Lower lobe of right lung (tissue), 2 donors: ENCODE measurements at places on chromosomes 5 and 9.
A peak's percentile ranks its signal among the peaks of the same experiment; 100 is the strongest.

GRCh38 chr5:170360709-170361108, 28.5 kb downstream of the KCNMB1 start:
- H3K4me1 ChIP-seq = peaks cover 72% of the 10 kb centered on the region
- H3K36me3 ChIP-seq = no peaks in the 10 kb centered on the region
- H3K4me3 ChIP-seq = no peak overlapping the region
- no peaks in the 10 kb centered on the region for H3K27me3 ChIP-seq

DNA sequence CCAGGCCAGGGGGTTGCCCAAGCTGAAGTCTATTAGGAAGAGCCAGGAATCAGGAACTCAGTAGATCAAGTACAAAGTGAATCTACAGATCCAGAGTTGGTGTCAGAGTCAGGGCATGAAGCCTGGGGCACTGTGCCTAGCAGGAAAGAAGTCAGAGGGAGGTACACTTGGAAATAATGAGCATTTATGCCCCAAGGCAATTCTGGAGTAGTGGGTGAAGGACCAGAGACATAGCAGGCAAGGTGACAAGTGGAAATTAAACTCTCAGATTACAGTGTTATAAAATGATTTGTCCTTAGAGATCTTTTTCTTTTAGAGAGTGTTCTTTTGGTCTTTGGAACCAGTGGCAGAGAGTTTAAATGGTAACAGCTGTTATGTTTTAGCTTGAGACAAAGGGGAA, 138.0 kb downstream of the ADAMTSL1 start:
- DNase-seq = no peak
- no peaks in the 10 kb centered on the region for H3K4me1 ChIP-seq
- no peaks in the 10 kb centered on the region for H3K27me3 ChIP-seq
- H3K27ac ChIP-seq = no peak overlapping the region

DNA sequence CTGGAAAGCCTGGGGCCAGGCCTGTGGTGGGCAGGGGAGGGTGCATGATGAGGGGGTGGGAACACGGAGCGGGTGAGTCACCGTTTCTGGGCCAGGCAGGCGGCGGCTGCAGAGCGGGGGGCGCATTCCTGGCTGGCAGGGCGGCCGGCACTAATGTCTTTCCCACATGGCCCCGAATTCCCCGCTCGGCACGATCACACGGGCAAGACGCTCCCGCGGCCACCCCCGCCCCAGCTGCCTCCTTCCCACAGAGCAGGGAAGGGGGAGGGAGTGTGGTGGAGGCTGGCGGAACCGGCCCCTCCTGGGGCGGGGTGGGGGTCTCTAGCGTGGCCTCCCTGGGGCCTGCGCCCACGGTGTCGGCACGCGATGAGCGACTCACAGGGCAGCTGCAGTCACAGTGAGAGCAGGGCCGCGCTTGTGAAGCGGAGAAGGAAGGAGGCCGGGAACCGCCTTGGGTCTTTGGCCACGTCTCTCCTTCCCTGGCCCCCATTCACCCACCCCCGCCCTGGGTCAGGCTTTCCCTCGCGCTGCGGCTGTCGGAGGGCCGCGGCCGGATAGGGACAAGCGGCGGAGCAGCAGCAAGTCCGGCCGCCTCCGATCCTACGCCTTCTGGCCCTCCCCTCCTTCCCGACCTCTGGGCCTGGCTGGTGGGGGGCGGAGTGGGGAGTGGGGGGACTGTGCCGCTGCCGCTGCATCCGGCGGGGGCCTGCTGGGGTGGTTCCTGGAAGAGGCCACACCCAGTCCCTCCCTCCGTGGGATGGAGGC, 48.9 kb downstream of the CXXC5 start:
- H3K4me3 ChIP-seq = peak overlapping the region; percentile 56
- H3K27me3 ChIP-seq = no peaks in the 10 kb centered on the region
- H3K27ac ChIP-seq = peak overlapping the region; percentile 85
- peak; percentile 77 for DNase-seq

DNA sequence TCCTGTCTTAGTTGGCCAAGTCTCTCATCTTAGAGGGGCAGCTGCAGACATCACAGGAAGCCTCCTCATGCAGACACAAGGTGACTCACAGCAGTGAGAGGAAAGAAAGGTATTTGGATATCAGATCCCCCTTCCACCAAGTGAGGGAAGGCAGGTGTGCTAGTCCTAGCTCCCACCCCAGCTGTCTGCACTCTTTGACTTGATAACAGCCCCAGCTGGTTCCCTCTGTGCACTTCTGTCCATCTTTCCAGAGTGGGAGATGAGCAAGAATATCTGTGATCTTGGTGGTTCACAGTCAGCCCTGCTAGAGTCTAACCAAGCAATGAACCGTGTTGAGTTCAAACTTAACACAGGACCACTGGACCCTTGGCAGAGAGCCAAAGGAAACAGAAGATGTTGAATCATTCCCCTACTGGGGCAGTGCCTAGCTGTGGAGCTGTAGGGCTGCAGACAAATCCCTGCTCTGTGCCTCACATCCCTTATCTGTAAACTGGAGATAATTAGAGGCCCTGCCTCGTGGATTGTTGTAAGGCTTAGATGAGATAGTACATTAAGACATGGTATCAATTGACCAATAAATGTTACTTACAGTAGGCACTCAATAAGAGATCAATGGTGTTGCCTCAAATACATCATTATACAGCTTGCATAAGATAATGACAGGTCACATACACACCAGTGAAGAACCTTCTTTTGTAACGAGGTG, 39.1 kb downstream of the SH3RF2 start:
- no peaks in the 10 kb centered on the region for H3K4me1 ChIP-seq
- H3K27me3 ChIP-seq = no peaks in the 10 kb centered on the region
- no peaks in the 10 kb centered on the region for H3K36me3 ChIP-seq

GRCh38 chr9:69016191-69017096, 2.5 kb upstream of the PRKACG start:
- no peaks in the 10 kb centered on the region for H3K27me3 ChIP-seq
- H3K4me1 ChIP-seq = no peaks in the 10 kb centered on the region
- no peak for DNase-seq
- H3K4me3 ChIP-seq = no peak overlapping the region
- H3K36me3 ChIP-seq = no peaks in the 10 kb centered on the region

DNA sequence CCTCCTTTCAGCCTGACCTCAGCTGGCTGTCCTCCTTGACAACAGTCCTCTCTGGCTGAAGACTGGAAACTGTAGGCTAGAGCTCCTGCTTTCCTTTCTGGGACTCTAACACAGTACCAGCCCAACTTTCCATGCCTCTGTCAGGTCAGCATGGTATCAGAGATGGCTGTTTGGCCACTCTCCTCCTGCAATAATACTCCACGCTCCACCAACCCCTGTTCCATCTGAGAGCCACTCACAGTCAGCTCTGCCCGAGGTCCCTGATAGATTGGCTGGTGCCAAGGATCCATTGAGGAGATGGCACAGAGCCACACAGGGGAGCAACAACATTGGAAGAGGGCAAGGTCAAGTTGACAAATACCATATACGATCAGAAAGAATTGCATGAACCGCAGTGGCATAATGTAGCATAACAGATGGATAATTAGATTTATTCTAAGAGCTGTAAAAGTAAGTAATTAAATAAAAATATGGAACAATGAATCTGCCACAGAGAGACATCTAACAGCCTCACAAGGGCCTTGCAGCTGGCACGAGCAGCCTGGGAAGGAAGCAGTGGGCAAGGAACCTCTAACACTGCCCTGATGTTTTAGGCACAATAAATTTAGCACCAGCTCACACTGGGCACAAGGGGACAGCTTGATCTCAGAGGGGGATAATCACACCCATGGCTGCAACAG, 94.3 kb upstream of the LRRTM2 start:
- H3K27ac ChIP-seq = no peak overlapping the region
- H3K4me1 ChIP-seq = peaks cover 22% of the 10 kb centered on the region
- H3K36me3 ChIP-seq = no peaks in the 10 kb centered on the region
- no peaks in the 10 kb centered on the region for H3K27me3 ChIP-seq

DNA sequence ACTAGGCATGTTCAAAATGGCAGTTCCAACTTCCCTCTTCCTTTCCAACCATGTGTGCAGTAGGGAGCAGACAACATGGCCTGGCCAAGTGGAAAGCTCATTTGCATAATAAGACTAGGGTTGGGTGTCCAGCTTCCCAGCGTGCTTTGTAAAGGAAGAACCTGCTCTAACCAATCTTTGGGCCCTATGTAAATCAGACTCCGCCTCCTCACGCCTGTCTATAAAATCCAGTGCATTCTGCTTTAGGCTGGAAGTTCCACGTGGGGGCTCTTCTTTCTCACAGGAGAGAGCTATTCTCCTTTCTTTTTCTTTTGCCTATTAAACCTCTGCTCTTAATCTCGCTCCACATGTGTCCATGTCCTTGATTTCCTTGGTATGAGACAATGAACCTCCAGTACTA, 83.4 kb downstream of the GCNT1 start:
- no peaks in the 10 kb centered on the region for H3K4me1 ChIP-seq
- no peaks in the 10 kb centered on the region for H3K27me3 ChIP-seq
- H3K27ac ChIP-seq = no peak overlapping the region
- H3K4me3 ChIP-seq = no peak overlapping the region

GRCh38 chr5:97559827-97560598, 377.0 kb upstream of the RIOK2 start:
- H3K4me3 ChIP-seq = no peak overlapping the region
- no peaks in the 10 kb centered on the region for H3K27me3 ChIP-seq
- H3K36me3 ChIP-seq = no peaks in the 10 kb centered on the region
- H3K27ac ChIP-seq = no peak overlapping the region
- DNase-seq = no peak

GRCh38 chr9:94779031-94779430, 52.5 kb downstream of the AOPEP start:
- DNase-seq = no peak
- H3K27me3 ChIP-seq = no peaks in the 10 kb centered on the region
- H3K4me1 ChIP-seq = peaks cover 12% of the 10 kb centered on the region
- no peak overlapping the region for H3K27ac ChIP-seq
- H3K4me3 ChIP-seq = no peak overlapping the region
